ENCODE measurements at places on chromosomes 1 and 21.

GRCh38 chr1:201511941-201512539 is 5.1 kb upstream of the CSRP1 start:
- no peak for DNase-seq

GRCh38 chr1:70039485-70039884 is 165.9 kb downstream of the LRRC40 start:
- no peak for DNase-seq

DNA sequence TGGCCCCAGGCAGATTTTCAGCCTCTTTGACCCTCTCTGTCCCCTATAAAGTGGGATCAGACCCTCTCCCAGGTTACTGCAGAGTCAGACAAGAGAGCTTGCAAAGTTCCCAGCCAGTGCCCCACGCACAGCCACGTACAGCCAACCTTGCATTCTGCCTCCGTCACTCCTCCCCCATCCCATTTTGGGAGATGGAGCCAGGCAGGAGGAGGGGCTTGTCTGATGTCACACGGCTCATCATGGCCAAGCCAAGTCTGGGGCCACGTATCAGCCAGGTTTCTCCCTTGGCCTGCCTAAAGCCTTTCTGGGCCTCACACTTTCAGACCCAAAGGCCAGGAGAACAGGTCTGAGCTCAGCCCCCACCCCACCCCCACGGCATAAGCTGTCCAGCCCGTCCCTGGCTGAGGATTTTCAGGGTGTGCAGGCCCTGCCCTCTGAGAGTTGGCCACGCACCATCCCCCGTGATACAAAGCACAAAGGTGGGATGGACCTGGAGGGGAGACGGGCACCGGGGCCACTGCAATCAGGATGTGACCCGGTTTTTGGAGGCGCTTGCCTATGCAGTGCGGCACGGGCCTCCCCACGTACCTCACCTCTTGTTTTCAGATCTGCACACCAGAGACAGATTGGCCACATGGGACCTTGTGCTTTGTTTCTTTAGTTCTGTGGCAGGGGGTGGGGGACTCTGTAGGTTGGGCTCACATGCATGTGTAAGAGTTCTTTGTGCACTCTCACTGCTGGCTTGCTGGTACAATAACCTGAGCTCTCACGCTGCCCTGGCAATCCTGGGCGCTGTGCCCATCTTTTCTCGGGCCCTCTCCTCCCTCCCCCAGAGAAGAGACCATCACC is 47.6 kb downstream of the TRIM11 start:
- no peak for DNase-seq

GRCh38 chr1:171212607-171213351 is 27.7 kb downstream of the FMO2 start:
- DNase-seq, result no peak

GRCh38 chr1:147072482-147073432 is 99.5 kb downstream of the PRKAB2 start:
- DNase-seq, result peak; percentile 11

- DNase-seq, result no peak
These were observed 24.8 kb downstream of the FAM78B start for GRCh38 chr1:166141969-166142368.

GRCh38 chr1:54462597-54463258 is 56.5 kb upstream of the SSBP3 start:
- DNase-seq, result no peak

DNA sequence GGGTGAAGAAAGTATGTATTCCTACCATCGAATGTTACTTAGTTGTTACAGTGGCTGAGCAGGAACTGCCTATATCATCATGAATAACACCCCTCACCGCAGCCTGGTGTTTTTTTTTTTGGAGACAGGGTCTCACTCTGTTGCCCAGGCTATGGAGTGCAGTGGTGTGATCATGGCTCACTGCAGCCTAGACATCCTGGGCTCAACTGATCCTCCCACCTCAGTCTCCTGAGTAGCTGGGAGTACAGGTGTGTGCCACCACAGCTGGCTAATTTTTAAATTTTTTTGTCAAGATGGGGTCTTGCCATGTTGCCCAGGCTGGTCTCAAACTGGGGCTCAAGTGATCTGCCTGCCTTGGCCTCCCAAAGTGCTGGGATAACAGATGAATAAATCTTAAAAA is 7.3 kb downstream of the PATJ start:
- DNase-seq, result no peak

DNA sequence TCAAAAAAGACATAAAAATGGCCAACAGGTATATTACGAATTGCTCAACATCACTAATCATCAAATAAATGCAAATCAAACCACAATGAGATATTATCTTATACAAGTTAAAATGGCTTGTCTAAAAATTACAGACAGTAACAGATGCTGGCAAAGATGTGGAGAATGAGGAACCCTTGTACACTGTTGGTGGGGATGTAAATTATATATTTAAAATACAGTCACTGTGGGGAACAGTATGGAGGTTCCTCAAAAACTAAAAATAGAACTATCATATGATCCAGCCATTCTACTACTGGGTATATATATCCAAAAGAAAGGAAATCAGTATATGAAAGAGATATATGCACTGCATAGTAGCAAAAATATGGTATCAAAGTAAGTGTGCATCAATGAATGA is 1037.2 kb upstream of the B3GALT2 start:
- no peak for DNase-seq

DNA sequence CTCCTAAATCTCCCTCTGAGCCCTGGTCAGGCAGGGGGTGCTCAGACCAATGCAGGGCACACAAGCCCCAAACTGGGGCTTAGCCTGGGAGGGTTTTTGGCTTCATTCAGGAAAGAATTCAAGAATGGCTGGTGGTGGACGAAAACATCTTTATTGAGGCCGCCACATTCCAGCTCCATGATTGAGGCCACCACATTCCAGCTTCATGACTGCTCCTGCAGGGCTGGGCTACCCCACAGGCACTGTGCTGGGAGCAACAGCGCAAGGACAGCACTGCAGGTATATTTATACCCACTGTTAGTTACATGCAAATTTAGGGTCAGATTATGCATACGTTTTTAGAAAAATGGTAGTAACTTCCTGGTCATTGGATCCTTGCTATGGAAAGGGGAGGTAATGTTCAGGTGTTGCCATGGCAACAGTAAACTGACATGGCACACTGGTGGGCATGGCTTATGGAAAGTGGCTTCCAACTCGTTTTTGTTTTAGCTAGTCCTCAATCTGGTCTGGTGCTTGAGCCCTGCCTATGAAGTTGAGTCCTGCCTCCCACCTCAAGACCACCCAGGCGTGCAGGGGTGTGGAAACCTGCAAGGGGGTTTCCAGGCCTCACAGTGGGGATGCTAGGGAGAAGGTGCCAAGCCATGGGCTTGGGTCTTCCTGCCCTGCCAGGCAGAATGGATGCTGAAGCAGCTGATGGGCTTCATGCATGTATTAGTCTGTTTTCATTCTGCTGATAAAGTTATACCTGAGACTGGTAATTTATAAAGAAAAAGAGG is 348.7 kb upstream of the AJAP1 start:
- peak; percentile 62 for DNase-seq

DNA sequence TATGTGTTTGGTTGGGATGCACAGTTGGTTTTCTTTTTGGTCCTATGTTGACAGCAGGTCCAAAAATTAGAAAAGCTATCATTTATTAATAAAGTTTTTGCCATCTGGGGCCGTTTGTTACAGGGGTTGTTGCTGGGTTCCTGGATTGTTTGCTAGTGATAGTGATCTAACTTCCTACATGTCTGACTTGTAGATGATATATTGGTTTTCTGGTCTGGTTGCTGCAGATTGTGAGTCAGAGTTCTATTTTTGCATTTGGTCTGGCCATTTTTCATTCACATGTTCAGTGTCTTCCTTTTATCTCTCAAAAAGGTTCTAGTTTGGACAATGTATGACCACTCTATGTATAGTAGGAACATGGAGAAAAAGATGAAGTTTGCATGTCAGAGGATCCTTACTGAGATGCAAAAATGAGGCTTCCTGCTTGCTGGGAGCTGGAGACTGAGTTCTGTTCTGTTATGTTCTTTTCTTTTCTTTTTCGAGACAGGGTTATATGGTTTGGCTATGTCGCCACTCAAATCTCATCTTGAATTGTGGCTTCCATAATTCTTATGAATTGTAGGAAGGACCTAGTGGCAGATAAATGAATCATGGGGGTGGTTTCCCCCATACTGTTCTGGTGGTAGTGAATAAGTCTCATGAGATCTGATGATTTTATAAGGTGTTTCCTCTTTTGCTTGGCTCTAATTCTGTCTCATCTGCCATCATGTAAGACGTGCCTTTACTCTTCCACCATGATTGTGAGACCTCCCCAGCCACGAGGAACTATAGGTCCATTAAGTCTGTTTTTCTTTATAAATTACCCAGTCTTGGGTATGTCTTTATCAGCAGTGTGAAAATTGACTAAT is 4.2 kb upstream of the NVL start:
- DNase-seq, result no peak

DNA sequence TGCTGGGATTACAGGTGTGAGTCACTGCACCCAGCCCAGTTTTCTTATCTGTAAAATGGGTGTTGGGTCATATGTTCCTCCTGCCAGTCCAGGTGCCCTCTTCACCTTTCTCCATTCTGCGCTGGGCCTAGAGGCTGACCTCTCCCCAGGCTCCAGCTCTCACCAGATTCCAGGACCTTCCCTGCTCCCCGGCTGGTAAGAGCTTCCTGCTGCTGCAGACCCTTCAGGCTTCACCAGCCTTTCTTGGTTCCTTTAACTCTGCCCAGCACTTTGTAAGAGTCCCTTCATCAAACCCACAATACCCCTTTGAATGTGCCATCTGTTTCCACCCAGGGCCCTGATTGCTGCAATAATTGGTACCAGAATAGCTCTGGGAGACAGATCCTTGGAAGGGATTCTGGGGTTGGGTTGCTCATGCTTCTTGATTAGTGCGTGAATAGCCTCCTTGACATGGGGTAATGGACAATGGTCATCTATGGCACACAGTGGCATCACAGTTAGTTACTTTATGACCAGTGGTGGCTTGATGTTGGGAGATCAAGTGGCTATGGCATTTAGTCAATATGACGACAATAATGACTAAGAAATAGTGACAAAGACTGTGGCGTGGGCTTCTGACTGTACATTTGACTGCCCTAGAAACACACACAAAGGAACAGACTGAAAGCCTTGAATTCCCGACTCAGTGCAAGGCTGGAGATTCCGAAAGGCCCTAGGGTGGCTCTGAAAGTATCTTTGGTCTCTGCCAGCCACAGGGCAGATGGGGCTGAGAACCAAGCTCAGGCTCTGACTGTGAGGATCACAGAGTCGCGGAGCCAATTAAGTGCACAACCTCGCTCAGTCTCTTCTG is 67.3 kb downstream of the SLC9A1 start:
- no peak for DNase-seq

DNA sequence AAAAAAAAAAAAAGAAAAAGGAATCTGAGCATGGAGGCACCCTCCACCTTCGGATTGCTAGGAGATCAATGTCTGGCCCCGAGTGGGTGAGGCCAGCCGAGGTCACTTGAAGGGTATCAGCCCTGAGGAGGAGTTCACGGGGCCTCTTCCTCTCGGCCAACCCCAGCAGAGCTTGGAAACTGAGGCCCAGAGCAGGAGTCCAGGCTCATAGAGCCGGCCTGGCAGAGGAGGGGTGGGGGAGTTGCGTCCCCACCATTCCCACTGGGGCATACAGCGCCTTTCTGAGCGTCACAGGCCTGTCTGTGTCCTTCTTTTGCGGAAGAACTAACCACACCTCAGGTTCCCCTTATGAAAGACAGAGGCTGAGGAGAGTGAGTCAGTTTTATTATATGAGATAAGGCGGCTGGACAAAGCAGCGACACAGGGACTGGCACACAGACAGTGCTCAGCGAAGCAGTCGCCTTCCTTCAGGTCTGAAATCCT is 17.1 kb upstream of the EPHA2 start:
- DNase-seq, result peak; percentile 65

DNA sequence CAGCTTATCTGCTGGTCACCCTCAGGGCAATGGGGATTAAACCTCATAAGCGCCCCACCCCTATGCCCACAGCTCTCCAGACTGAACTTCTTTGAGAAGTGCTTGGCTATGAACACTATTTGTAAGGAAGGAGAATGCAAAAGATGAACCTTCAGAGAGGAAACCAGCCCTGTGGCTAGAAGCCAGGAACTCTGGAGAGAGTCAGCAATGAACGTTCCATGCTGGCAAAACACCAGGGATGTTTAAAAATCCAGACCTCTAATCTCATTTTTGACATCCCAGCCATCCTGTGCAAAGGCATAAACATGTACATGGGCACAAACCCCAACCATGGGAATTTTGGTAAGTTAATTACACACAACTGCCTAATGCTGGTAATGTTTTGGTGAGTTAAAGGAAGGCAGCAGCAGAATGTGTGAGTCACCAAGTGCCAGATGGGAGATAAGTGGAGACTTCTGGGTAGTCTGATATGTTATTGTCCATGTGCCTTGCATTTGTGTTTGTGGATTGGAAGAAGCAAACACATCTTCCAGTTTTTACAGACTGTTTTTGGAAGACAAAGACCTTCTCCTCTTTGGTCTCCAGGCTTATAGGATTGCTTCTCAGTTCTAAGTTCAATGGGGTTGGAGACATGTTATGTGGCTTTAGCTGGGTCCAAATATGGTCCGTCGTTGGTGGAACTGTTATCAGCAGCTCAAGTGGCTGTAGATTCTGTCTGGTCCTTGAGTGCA is 174.1 kb upstream of the ETV3 start:
- DNase-seq, result no peak

DNA sequence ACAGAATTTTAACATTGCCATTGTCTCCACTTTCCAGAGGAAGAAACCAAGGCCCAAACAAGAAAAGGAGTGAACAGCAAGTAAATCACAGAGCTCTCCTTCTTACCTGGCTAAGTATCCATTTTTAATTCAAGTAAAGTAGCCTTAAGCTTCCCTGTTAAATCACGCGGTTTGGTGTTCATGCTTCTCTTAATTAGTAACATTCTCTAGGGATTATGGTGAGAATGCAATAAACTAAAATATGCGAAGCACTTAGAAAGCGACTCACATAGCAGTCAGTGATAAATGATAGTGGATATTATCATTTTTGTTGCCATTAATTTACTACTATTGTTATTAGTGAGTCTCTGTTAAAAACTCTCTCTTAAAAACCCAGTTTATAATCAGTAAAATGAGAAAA is 630.5 kb upstream of the TMPRSS15 start:
- DNase-seq, result no peak

DNA sequence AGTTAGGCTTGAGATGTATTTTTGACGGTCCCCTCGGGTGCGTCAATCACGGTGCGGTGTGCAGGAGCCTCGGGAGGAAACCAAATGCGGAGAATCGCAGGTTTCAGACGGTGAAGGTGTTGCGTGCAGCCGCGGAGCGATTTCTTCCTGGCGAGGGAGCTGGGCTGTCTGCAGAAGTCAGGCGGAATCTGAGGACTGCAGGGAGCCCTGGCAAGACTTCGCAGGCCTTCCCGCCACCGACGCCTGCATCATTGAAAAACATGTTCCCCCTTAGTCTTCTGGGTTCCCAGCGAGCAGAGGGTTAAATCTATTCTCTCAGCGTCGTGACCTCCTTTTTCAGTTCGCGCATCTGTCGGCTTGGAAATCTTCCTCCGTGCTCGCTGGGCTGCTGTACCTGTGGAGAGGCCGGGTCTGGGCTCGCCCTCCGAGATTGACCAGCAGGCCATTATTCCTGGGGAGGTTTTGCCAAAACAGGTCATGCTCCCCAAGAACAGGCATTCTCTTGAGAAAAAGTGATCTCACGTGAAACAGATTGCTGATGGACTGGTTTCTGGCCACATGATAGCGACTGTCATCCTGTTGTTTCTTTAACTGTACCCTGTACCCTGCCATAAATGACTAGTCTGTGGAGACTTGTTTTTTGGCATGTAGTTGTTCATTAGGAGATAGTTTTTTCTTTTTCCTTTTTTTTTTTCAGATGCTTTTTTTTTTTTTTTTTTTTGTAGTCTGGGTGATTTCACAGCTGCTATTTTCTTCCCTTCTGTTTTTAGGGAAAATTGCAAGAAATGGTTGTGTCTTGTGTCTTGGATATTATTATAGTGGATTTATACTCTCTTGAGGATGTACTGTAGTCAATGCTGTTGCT is 894 bp downstream of the EPB41 start:
- DNase-seq, result peak; percentile 49

GRCh38 chr1:3787745-3788605 is 8.3 kb downstream of the LRRC47 start:
- no peak for DNase-seq

All from urothelium cell line (cell line).